Renal cortex interstitium (tissue), 15 donors: ENCODE measurements at places on chromosomes 7 and 10. TPM values are rescaled to one million over a fixed set of nuclear protein-coding genes. Genes with fewer than 3 reads are reported as not detected.

- no peak for DNase-seq
Measured at GRCh38 chr10:84626397-84627087, 298.2 kb downstream of the CCSER2 start.

- no peak for DNase-seq
Measured at GRCh38 chr10:69051303-69051702, 36.6 kb upstream of the SRGN start.

GRCh38 chr10:77698267-77698931 is 60.8 kb upstream of the KCNMA1 start:
- DNase-seq = no peak

- no peak for DNase-seq
Measured at GRCh38 chr10:129850790-129851189, 113.3 kb downstream of the EBF3 start.

- no peak for DNase-seq
Measured at GRCh38 chr7:32256376-32256775, 186.2 kb upstream of the PDE1C start.

- DNase-seq = no peak
Measured at GRCh38 chr10:119205894-119206602, 1.3 kb upstream of the GRK5 start.

DNA sequence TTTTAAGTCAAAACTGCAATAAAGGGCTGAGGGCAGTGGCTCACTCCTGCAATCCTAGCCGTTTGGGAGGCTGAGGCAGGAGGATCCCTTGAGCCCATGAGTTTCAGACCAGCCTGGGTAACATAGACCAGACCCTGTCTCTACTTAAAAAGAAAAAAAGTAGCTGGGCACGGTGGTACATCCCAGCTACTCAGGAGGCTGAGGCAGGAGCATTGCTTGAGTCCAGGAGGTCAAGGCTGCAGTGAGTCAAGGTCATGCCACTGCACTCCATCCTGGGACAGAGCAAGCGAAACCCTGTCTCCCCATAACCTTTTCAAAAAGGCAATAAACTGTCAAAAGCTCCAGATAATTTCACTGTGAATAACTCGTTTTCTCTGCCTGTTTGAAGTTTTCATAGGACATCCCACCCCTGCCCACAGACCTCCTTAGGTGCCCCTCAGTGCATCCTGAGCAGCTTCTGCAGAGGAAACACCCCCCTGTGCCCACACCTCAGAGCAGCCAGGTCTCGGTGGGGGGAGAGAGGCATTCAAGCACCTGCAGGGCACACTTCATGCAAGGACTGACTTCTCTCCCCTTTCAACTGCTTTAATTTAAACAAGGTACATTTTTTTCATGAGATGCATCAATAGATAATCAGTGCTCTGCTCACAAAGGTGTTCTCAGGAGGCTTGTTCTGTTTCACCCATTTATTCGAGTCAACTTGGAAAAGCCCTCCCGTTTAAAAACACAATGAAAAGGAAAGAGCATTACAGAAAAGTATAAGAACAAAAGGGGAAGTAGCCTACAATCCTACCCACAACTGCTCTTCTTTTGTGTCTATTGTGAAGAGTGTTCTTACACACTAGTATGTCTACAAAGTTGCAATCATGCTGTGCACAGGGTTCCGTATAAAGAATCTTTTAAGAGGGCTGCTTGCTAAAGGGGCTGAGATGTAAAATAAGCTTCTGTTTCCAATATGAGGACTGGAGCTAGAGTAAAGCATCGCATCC is 104.9 kb downstream of the KMT2E start:
- no peak for DNase-seq

GRCh38 chr7:120186688-120187087 is 86.3 kb upstream of the KCND2 start:
- no peak for DNase-seq

DNA sequence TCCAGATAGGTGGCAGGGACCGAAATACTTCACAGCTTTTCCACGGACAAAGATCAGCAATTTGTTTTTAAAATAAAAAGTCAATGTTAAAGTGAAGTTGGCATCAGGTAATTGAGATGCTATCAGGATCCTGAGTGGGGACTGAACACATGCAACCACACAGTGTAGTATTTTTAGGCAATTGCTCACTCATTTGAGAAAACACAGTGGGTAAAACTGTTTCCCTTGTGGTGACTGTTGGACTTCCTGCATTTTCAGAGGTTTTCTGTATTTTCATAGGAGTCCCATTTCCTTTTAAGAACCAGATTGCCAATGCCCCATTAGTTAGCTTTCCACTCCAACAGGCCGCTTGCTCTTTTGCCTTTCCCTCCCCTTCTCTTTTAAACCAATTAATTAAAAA is 159.5 kb upstream of the ZNF32 start:
- no peak for DNase-seq

The PFKFB3 gene
- polyA plus RNA-seq = 31.4 TPM

The ADD3 gene
- polyA plus RNA-seq = 280 TPM

The EPDR1 gene
- polyA plus RNA-seq = 21.6 TPM

The MSMB gene
- polyA plus RNA-seq = not detected

The BRAF gene
- 26.4 TPM for polyA plus RNA-seq

The CDHR1 gene
- 0.73 TPM for polyA plus RNA-seq

The LIPF gene
- 0.29 TPM for polyA plus RNA-seq
